Stimulated activated CD4-positive, alpha-beta T cell treated with anti-CD3 and anti-CD28 coated beads, Interleukin-1b, Interleukin-23, amount 100 ng/mL, for 48 hours (primary cell): ENCODE measurements at places on chromosomes 1 and 21.
A peak's percentile ranks its signal among the peaks of the same experiment; 100 is the strongest.

GRCh38 chr1:116288201-116288598 is 84.8 kb upstream of the ATP1A1 start:
- no peak for DNase-seq

DNA sequence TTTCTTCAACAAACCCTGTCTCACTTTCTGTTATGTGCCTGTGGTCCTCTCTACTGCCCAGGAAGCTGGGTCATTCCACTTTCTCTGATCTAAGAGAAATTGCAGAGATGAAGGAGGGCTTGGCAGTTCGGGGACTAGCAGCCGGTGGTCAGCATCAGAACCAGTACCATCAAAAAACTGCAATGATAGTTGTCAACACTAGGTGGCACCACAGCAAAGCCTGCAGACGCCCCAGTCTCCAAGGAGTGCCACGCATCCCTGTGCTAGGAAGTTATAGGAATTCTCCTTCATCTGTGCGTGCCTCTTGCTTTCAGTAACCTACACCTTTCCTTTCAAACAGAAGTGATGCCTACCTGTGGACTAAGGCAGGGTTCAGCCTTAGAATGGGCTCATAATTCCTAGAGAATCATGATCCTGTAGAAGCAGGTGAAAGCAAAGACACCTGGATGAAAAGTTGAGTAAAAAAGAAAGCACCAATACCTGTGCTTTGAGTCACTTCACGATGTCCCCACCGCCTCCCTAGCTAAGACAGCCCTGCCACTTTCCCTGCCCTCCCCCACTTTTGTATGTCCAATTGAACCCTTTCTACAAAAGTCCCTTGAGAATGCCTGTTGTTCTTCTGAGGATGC is 129.2 kb downstream of the ADAMTS1 start:
- peak; percentile 8 for DNase-seq

DNA sequence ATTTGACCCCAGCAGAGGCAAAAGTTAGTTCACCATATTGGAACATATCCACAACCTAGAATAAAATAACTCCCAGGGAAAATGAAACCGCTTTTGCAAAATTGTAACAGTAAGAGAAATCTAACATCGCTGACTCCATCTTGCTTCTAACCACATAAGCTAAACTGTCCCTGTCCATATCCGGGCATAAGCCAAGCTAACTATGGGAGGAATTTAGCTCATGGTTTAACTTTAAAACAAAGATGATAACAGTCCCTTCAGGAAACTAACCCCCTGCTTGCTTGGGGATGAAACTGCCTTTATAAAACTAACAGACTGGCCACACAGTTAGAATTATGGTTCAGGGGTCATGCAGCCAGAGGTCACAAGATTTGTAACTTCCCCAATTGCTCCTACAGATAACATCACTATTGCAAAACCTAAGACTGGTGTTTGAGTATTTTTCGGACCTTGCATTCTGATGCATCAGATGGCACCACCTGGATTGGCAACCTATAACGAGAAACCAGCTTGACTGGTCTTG is 46.3 kb downstream of the TESK2 start:
- DNase-seq: no peak

GRCh38 chr1:12386130-12386529 is 156.3 kb downstream of the VPS13D start:
- no peak for DNase-seq

DNA sequence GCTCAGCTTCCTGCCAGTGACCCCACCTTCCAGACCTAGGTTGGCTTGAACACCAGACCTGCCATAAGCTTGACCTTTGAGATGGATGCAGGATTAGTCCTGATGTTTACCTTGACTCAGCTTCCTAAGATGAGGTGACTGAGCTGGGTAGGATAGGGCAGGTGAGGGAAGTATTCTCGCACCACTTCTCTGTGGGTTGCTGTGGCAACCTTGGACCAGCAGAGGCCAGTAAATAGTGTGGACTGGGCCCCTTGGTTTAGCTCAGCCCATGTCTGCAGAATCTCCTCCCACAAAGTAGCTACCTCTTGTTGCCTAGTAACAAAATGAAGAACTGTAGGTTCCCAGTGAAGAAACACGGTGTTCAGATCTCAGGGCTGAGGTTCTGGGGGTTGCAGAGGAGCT is 8.4 kb downstream of the RPS6KA1 start:
- DNase-seq: no peak

DNA sequence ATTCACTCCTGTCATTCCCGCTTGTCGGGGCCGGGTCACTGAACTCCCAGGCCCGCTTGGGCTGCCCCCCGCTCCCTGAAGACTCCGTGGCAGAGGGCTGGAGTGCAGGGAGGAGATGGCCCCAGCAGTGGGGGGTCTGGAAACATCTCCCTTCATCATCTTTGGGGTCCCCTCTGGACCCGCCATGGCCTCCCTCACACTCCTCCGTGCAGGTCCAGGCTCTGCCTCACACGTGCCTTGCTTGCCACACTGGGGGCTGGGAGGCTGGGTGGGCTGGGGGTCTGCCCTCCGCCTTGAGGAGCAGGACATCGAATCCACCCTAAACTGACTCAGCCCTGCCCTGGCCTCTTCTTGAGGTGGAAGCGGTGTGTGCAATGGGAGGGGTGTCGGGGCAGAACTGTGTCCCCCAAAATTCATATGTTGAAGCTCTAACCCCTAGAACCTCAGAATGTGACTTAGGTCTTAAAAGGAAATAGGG is 35.2 kb downstream of the POFUT2 start:
- DNase-seq: no peak
